ENCODE measurements at places on chromosomes 2 and 18. TPM values are rescaled to one million over a fixed set of nuclear protein-coding genes. Genes with fewer than 3 reads are reported as not detected.

AGXT gene
- polyA plus RNA-seq = not detected

DNA sequence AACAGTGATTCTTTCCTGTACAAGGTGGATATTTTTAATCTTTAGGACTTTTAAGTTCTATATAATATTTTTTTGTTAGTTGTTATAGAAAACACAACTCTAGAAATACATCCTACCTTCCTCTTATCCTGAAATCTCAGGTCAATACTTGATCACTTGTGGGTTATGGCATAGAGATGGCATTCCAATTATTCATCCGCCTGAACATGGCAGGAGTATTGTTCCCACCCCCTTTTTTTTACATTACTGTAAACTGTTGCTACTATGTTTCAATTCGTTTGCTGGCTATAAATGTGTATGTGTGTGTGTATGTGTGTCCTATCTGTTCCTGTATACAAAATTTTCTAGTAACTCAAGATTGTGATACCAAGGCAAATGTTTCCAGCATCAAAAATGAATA, 43.3 kb upstream of the FN1 start:
- no peak for DNase-seq

DNA sequence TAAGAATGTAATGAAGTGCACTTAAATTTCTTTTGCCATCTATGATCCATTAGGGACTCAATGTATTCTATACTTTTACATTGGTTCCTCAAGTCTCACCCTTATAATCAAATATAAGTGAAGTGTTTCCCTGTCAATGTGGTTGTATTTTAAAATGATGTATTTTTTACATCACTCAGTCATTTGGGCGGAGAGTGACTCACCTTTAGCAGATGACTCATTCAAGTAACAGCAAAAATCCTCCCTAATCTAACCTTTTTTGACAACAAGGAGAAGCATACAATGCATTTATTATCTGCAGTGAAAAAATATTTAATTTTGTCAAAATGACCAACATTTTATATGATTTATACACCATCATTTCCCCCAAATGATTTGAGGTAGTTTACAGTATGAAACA, 94.4 kb downstream of the FANCL start:
- DNase-seq = peak; percentile 65

KRTCAP3 gene
- polyA plus RNA-seq = 0.67 TPM

DNA sequence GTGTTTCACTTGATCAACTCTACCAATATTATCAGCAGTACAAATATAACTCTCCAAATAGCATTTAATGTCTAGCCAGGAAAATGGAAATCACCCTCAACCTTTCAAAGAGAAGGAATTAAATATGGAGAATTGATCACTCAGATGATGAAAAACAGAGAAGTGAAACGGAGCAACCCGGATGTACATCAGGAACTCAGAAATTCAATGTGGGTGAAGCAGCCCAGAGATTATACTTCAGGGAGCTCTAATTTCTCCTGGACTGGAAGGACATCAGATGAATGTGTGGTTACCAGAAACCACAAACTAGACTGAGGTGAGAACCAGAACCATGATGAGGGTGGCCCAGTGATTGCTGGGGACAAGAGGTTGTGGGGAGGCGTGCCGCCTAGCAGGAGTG, 35.5 kb upstream of the COBLL1 start:
- no peak for DNase-seq

DNA sequence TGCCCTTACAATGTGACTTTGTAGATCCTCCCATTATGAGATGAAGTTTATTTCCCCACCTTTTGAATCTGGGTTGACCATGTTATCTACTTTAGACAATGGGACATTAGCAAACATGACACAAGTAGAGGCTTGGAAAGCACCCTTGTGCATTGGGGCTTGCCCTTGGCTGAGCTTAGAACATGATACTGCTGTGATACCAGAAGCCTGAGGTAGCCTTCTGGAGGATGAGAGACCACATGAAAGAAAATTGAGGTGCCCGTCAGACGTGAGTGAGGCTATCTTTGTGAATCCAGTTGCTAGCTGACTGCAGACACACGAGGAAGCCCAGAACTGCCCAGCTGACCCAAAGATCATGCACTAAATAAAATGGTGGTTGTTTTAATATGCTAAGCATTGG, 341.2 kb downstream of the CYP26B1 start:
- DNase-seq = no peak

MROH2A gene
- polyA plus RNA-seq = not detected

GRCh38 chr2:17772532-17772931, 18.6 kb downstream of the GEN1 start:
- no peak for DNase-seq

DNA sequence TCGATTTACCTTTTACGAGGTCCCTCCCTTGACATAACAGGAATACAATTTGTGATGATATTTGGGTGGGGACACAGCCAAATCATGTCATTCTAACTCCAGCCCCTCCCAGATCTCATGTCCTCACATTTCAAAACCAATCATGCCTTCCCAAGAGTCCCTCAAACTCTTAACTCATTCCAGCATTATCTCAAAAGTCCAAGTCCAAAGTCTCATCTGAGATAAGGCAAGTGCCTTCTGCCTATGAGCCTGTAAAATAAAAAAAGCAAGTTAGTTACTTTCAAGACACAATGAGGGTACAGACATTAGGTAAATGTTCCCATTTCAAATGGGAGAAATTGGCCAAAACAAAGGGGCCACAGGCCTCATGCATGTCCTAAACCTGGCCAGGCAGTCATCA, 381.1 kb downstream of the PIK3C3 start:
- no peak for DNase-seq

- DNase-seq = no peak
Observed at GRCh38 chr2:182182436-182182835, 196.8 kb downstream of the PPP1R1C start.
